ENCODE measurements at places on chromosomes 13 and 19.

GRCh38 chr13:41614671-41615527, 157.5 kb downstream of the RGCC start:
- no peak for DNase-seq

- DNase-seq, result no peak
Measured at GRCh38 chr19:33247441-33247819, 21.8 kb upstream of the SLC7A10 start.

DNA sequence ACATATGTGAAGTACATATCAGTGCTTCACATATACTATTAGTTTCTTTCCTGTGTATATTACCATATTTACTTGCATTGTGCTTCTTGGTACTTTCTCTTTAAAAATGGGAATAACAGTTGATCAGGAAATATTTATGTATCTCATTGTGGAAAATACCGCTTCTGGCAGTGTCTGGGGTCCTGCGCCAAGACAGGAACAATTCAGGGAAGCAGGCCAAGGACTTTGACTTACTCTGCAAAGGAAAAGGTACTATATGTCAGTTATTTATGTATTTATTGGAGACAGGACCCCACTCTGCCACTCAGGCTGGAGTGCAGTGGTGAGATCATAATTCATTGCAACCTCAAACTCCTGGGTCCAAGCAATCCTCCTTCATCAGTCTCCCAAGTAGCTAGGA, 57.7 kb upstream of the NBEA start:
- DNase-seq, result no peak

DNA sequence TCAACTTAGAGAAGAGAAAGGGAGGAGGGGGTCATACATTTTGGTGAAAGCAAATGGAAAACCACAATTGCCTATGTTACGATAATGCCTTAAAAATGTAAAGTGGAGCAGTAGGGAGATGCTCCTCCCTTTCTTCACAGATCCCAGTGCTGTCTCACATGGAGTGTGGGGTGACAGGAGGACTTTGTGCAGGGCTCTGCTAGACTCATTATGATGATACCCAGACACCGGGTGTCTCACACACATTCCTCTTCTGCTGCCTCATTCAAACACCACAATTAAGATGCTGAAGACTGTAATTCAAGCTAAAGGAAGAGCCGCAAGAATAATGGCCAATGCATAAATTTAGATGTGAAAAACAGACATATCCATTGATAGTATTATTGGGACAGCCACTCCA, 150.6 kb downstream of the LHFPL6 start:
- DNase-seq, result no peak

DNA sequence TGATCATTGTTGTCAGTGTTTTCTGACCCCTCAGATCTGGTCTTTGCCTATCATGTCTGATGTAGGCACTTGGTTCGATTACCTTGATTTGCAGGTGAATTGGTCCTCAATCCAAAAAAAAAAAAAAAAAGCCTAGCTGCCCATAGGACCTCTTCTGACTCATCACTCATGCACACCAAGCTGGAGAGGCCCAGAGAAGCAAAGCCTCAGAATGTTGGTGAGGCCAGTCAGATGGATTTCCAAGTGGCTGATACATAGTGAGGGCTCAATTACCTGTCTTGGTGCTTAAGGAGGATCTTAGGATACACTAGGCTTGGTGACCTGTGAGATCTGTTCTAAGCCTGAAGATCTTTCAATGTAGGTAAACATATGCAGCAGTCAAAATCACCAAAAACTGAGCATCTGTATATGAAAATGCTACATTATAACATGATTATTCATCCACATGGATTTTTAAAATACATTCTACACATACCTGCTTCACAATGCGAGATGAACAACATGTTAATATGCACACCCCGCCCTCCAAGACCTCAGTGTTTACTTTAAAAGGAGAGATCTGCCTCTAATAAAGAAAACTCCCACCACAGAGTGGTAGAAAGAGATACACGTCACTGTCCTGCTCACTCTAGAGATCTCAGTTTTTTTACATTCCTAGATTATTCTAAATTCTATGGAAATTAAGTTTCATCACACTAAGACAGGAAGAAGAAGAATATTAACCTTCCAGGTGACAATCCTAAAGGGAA, 79.9 kb upstream of the RAP2A start:
- no peak for DNase-seq

DNA sequence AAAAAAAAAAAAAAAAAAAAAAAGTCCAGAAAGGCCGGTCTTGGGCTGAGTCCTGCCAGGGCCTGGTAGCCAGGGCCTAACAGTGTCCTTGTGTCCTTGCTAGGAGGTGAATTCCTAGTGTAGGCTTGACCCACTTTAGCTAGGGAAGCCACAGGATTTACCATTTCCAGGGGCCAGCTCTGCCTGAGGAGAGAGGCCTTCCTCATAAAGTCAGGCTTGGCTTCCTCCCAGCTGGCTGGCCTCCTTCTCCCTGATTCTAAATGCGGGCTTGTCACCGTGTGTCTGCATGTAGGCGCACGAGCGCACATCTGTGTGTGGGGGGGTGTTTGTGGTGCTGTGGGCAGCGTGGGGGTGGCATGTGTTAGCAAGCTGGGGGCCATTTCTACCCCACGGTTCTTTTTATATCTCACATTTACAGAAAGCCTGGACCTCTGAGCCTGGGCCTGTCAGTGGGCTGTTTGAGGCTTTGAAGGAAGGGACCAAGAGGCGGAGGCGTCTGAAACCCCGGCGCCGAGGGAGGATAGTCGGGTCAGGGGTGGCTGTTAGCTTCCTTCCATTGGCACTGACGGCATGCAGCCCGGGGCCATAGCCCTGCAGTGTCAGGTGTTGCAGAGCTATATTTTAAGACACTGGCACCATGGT, 31.7 kb downstream of the IER2 start:
- DNase-seq, result peak; percentile 46

GRCh38 chr19:10238172-10238783, 7.1 kb upstream of the S1PR2 start:
- no peak for DNase-seq

Data from stimulated activated CD8-positive, alpha-beta memory T cell treated with anti-CD3 and anti-CD28 coated beads, Interleukin-12 subunit alpha, Interleukin-12 subunit beta, amount 100 ng/mL, for 4 hours (primary cell).